Stimulated activated CD4-positive, alpha-beta T cell treated with anti-CD3 and anti-CD28 coated beads, Interleukin-4, amount 100 ng/mL, for 1 hour (primary cell): ENCODE measurements at places on chromosomes 7 and 10.
A peak's percentile ranks its signal among the peaks of the same experiment; 100 is the strongest.

- no peak for DNase-seq
Observed at GRCh38 chr10:97724341-97724941, 10.9 kb downstream of the MARVELD1 start.

DNA sequence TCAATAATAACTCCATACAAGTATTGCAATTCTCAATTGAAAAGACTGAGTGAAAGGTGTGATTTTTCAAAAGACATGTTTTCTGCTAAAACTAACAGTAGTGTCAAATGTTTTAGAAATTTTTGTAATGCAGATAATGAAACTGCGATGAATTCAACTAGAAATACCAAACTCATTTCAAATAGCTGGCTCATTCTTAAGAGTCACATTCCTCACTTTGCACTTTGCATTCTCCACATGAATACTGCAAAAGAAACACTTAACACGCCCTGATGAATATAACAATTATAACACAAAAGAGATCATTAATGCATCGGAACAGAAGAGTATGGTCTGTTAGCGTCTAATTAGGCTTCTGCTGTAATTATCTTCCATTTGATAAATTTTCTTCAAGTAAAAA lies 15.5 kb upstream of the TSPAN12 start:
- DNase-seq: no peak

DNA sequence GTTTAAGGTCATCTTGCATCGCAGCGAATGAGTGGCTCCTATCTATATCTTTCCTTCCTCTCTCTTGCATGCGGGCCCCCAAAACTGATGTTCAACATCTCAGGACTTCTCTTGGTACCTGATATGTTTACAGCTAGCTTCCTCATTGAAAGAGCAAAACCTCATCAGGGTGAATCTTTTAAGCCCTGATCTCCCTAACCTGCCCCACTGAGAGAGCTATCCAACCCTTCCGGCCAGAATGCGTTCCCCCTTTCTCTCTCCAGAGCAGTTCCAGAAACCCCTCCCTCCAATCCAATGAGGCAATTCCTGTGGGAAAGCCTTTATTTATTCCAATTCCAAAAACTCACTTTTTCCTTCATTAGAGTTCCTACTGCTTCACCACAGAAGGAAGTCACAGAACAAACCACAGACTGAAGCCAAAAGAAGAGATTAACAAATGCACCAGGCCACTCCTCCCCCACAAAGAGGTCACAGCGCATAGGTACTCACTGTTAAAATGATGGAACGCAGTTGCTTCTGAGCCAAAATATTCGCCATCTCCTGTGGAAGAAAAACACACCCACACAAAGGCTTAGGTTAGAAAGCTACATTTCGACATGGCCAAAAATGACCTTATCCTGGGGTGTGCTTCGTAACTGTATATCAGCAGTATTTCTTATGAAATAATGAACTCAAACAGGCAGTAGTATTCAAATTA lies 232.4 kb downstream of the ELMO1 start:
- DNase-seq: no peak

DNA sequence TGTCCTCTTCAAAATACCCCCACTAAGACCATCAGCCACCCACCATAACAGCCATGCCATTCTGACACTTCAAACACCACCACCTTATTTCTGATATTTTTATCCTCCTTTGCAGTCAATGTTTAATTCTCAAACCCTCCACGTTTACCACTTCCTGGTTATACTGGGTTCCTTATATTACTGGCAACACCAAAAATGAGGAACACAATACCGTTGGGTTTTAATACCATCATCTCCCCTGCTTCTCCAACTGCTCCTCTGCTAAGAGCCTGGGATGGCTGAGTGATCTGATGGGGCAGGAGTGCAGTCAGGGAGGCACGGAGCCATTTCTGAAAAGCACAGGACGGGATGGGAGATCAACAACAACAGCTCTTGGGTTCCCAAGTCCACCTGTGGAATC lies 140.5 kb downstream of the CHCHD3 start:
- no peak for DNase-seq

- no peak for DNase-seq
Observed at GRCh38 chr10:31754803-31755624, 173.6 kb downstream of the ARHGAP12 start.

- no peak for DNase-seq
Observed at GRCh38 chr10:53209944-53210611, 437.5 kb upstream of the MBL2 start.

- DNase-seq: no peak
Observed at GRCh38 chr10:70940834-70941568, 52.6 kb upstream of the PCBD1 start.

DNA sequence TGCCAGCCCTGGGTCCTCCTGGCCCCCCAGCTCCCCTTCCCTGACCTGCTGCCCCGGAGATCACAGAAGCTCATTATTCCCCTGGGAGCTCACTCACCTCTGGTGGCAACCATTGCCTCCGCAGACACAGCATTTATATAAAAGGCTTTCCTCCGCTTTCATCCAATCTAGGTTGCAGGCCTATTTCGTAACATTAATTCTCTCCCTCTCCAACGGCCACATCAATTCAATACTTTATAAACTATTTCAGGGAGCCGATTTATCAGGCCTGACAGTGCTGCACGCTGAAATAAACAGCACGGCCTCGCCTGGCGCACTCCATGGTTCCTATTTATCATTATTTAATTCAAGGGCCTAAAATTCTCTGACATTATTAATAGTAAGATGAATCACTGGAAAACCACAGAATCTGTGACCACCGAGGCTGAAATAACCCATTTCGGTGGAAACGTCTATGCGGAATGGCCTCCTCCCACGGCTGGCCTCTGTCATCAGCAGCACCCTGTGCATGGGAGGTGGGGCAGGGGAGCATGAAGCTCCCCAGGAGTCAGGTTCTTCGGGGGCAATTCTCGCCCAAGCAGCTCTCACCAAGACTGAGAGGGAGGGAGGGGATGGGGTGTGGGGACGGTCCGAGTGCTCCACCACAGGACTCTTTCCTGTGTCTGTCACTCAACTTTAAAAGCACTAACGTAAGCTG lies 249.3 kb upstream of the PFKP start:
- no peak for DNase-seq

GRCh38 chr7:132709971-132710567 lies 133.8 kb upstream of the PLXNA4 start:
- peak; percentile 6 for DNase-seq

DNA sequence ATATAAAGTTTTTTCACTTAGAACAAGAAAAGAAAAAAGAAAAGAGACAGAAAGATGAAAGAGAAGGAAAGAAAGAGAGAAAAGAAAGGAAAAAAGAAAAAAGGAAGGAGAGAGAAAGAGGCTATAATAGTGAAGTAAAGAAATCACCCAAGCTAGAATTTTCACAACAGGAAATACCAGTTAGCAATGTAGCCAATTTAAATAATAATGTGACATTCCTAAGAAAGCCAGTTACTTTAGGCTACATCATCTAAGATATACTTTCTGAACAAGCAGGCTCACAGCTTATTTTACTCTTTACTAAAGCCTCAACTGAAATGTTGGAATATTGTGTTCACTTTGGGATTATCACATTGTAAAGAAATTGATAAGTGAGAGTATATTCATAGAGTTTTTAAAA lies 53.6 kb downstream of the GPR37 start:
- no peak for DNase-seq

GRCh38 chr10:112827086-112827485 lies 123.0 kb upstream of the TCF7L2 start:
- no peak for DNase-seq

GRCh38 chr10:101649525-101650085 lies 45.4 kb downstream of the FBXW4 start:
- no peak for DNase-seq

GRCh38 chr10:95273393-95274312 lies 17.1 kb downstream of the PDLIM1 start:
- no peak for DNase-seq

- no peak for DNase-seq
Observed at GRCh38 chr10:6986927-6987326, 406.9 kb upstream of the PRKCQ start.

GRCh38 chr7:55878691-55879090 lies 8.6 kb upstream of the ZNF713 start:
- DNase-seq: no peak

- DNase-seq: no peak
Observed at GRCh38 chr10:108789919-108790318, 1133.4 kb downstream of the XPNPEP1 start.

DNA sequence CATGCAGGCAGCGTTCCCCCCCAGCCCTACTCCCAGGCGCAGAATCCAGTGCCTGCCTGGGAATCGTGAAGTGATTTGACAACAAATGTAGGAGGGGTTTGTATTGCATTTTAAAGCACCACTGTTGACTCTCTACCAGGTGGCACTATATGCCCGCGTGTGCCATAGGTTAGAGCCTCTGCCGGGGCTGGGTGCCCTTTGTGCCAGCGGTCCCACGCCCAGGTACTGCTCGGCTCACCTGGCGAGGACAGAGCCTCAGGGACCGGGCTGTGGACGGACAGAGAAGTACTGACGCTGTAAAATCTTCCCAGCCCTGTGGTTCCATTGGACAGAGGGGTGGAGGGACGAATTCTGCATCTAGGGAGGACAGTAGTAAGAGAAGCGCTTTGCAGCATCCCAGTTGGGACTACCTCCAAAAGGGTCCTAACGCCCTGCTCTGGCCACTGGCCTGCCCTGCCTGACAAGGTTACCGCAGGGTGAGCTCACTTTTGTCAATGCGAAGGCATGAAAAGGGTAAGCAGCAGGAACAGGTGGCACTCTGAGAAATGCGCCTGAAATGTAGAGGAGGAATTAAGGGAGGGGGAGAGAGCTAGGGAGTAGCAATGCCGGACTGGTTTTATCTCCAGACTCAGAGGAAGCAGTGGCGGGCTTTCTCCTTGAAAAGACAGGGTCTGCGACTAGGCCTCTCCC lies 788 bp upstream of the CACNA2D1 start:
- no peak for DNase-seq

GRCh38 chr7:126635545-126635944 lies 617.2 kb downstream of the GRM8 start:
- no peak for DNase-seq

- DNase-seq: peak; percentile 10
Observed at GRCh38 chr7:142556740-142557139, 192.5 kb upstream of the PRSS1 start.

DNA sequence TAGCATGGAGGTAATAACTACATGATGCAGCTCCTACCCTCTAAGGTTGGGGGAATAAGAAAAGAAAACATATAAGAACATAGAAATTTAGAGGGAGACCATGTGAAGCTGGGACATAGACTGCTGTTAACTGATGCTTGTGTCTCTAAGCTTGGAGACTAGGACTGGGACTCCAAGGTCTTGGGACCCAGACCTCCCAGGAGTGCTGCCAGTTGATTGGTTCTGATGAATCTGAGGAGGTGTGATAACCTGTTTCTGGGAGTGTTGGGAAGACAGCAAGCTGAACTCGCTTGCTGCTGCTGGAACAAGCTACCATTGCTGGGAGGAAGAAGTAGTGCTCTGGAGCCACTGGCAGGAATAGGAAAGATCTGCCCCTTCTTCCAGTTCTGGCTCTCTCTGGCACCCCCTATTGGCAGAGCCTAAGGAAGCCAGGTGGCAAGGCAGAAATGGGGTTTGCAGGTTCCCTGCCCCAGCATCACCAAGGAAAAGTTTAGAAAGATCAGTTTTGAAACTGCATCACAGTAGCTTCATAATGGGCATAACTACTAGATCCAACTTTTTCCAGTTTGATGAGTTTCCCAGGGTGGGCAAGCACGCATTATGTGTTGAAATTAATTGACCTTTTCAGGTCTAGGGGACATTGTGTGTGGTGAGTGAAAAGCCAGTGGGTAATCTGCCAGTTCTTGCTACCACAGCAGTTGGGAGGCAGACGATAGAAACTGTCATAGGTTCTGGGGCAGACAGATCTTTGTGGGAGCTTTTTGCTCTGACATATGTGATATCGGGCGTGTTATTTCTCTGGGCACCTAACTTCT lies 140.7 kb downstream of the SND1 start:
- DNase-seq: peak; percentile 8

DNA sequence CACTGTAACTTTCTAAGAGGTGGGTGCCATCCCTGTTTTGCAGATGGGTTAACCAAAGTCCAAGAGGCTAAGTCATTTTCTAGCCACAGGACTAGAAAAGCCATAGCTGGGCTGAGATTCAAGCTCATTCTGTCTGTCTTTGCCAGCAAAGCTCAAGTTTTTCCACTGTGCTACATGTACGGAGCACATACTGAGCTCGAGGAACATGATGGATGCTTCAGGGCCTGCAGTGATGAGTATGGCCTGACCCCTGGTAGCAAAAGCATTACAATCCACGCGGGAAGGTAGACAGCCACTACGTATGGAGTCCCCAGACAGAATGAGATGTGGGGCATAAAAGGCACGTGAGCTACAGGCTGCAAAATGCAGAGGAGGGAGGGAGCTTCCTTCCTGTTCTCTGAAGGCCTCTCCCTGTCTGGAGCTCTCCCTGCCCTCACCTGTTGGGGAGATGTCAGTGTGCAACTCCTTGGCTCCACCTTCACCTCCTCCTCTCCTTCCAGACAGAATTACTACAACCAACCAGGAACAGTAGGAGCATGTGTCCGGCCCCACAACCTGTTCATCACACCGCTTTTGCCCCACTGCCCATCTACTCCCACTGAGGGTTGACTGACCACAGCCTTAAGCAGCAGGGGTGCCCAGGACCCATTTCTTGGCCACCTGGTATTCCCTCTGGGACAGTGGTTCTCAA lies 16.4 kb downstream of the ITPRIP start:
- no peak for DNase-seq

DNA sequence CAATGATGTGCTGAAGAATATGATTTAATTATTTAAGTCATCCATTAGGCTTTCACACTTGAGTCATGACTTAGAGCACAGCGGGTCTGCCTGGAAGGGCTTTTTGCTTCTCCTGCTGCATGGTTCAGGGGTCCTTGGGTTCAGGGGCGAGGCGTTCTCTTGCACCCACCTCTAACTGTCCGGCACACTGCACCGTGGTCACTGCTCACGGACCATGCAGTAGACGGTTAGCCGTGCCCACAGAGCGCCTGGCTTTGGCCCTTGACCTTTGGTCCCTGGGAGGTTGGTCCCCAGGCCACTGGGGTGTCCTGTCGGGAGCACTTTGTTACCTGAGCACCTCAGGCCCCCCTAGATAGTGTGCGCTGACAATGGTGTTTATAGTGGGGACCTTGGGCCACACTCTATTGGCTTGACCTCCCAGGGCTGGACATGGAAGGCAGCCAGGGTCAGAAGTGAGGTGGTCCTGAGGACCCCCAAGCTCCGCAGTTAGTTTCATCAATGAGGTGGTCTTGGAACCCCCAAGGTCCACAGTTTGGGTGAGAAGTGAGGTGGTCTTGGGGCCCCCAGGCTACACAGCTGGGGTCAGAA lies 110.6 kb downstream of the ACTR3B start:
- DNase-seq: no peak
